Activated CD4-positive, CD25-positive, alpha-beta regulatory T cell (primary cell): ENCODE measurements at places on chromosomes 1 and 21.

DNA sequence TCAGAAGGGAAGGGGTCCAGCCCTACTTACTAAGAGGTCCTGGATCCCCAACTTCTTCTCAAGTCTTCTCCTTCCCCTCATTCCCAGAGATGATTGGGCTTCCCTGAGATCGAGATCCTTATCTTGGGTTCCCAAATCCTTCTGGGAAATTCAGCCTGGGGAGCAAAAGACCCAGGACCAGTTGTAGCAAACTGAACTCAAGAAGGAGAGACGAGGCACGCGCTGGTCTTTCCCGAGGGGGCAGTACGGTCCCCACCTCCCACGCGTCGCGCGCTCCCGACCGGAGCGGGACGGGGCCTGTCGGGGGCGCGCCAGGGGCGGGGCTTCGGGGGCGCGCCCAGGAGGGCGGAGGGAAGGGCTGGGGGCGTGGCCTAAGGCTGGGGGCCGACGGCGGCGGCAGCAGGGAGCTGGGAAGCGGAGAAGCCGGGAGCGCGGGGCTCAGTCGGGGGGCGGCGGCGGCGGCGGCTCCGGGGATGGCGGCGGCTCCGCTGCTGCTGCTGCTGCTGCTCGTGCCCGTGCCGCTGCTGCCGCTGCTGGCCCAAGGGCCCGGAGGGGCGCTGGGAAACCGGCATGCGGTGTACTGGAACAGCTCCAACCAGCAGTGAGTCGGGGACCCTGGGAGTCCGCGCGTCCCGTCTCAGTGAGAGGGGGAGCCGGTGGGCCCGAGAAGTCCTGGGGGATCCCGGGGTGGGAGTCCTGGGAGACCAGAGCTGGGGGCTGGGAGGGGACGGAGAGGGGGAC is at the start of gene EFNA3:
Gene EFNA3 (plus strand): TSS at position 369 of the 741 bp plus-strand sequence. CDS start 105 bp downstream, at position 474.
- DNase-seq: peak; percentile 33

- no peak for DNase-seq
Measured at GRCh38 chr1:215459136-215459535, 108.0 kb upstream of the KCTD3 start.

DNA sequence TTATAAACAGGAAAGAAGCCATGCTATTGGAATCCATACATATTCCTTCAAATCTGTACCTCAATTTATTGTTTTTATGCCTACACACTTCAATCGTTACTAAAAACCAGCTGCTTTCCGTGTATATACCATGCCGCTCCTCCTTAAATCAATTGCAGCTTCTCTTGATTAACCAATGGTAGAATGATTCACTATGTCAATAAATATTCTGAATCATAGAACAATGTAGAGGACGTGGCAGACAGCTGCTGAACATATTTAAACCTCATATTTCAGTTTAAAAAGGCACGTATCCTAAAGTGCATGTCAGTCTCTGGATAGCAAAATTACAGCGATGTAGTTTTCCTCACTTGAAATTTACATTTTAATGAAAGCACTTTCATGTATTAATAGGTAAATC is 100.4 kb downstream of the MRPL39 start:
- DNase-seq: no peak

DNA sequence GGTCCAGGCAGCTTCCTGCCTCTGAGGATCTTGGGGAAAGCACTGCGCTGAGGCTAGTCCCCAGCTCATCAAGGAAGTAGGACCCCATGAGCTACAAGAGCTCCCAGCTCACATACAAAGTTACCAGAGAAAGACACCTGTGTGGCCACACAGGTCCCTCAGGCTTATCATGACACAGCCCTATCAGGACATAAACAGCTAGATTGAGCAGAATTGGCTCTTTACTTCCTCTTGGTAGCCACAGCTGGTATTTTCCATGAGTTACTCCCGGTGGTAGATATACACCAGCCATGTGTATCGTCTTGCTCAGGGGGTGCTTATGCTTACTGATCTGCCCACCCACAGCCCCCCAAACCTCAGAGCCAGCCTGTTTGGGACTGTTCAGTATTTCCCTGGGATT is 1.2 kb downstream of the LENEP start:
- DNase-seq: no peak

DNA sequence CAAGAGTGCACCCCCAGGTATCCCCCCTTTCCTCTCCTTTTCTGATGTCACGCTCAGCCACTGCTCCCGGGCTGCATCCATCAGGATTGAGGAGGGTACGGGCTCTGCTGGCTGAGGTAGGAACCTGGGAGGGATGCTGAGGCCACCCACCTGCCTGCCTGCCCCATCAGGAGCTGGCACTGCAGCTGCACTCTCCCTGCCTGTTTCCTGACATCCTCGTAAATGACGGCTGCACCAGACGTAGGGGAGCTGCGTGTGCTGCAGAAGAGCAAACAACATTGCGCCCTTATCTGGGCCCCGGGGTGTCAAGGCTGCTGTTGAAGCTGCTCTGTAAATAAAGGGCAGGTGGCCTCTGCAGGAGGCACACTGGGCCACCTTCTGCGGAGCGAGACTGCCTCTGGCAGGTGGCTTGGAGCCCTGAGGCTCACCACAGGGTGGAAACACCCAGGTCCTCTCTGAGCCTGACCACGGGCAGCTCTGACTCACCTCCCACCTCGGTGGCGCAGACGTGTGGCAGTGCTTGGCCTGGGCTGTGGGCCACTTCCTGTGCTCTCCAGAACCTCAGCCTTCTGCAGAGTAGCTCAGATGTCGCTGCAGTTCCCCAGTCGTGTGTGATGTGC is 30.9 kb downstream of the SNAP47 start:
- DNase-seq: peak; percentile 68

DNA sequence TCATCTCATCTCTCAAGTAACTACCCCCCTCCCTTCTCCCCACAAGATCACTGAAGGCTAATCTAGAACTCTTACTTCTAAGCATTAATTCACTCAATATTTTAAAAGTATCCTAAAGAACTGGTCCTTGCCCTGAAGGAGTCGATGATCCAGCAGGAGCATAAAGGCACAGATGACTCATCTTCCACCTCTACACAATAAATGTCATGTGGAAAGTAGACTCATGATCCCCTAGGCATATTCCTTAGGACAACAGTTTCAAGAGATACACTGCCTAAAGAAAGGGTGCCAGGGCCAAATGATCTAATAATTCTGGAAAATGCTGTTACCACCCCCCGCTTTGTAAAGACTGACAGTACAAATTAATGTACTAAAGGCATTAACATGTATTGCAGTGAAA is 85.8 kb upstream of the DIRAS3 start:
- DNase-seq: no peak

DNA sequence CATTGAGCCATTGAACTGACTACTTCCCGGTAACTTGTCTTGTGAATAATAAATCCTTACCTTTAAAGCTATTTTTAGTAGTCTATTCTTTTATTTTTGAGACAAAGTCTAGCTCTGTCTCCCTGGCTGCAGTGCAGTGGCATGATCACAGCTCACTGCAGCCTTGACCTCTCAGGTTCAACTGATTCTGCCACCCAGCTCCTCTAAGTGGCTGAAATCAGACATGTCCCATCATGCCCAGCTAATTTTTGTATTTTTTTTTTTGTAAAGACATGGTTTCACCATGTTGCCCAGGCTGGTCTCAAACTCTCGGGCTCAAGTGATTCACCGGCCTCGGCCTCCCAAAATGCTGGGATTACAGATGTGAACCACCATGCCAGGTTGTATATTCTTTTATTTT is 59.3 kb upstream of the PTGS2 start:
- DNase-seq: no peak

- DNase-seq: no peak
Measured at GRCh38 chr1:222247811-222248310, 300.0 kb downstream of the HHIPL2 start.

- no peak for DNase-seq
Measured at GRCh38 chr1:47569681-47570470, 132.0 kb downstream of the FOXD2 start.

DNA sequence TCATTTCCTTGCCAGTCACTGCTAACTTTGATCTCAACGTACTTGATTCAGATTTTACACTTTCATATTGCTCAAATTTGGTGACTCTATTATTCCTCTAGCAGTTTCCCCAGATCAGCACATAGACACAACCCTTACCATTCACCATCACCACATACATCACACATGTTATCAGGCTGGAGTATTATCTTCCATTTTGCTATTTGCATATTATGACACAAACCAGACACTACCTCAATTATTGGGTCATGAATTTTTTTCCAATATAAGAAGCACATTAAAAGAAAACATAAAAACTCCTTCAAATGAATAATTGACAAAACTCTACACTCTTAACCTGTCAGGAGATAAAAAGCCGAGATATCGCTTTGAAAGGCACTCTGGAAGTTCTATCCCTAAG is 1166.7 kb upstream of the B3GALT2 start:
- DNase-seq: no peak

- DNase-seq: no peak
Measured at GRCh38 chr21:14737922-14738321, 191.8 kb upstream of the SAMSN1 start.

DNA sequence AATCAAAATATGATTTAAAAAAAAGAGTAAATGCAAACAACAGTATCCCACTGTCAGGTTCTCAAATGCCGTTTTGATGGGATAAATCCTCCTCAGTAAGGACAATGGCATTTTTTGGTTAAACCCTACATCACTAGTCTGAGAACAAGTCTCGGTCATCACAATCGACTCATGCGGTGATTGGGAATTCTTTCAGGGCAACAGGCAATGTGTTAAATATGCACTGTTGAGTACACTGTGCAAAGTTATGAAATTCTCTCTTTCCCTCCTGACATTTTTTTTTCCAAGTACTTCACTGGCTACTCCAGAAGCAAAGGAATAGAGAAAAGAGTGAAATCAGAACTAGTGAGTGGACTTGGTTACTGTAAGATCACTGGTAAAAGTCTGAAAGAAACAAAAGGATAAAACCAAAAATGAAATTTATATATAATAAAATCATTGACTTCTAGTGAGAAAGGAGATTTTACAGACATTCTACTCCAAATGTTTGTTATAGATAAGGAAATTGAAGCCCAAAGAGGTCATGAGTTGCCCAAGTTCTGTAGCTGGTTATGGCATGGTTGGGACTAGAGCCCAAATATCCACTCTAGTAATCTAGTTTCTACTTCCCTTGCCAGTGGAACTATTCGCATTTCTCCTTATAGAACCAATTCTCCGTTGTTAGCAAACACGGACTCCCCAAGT is 111.3 kb downstream of the TGFBR3 start:
- no peak for DNase-seq

GRCh38 chr1:205172729-205173366 is 38.7 kb downstream of the DSTYK start:
- DNase-seq: no peak

GRCh38 chr1:172498857-172499256 is 34.1 kb upstream of the SUCO start:
- no peak for DNase-seq
